T-helper 22 cell (primary cell): ENCODE measurements at places on chromosomes 7 and 10.

- no peak for DNase-seq
Measured at GRCh38 chr10:118278649-118279048, 63.5 kb downstream of the FAM204A start.

GRCh38 chr7:54015251-54015650, 526.9 kb upstream of the VSTM2A start:
- no peak for DNase-seq

DNA sequence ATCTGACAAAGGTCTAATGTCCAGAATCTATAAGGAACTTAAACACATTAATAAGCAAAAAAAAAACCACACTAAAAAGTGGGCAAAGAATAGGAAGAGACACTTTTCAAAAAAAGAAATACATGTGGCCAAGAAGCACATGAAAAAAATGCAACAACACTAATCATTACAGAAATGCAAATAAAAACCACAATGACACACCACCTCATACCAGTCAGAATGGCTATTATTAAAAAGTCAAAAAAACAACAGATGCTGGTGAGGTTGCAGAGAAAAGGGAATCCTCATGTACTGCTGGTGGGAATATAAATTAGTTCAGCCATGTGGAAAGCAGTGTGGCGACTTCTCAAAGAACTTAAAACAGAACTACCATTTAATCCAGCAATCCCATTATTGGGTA, 119.0 kb downstream of the LMBR1 start:
- DNase-seq: no peak

GRCh38 chr7:92133133-92133736, 1.0 kb downstream of the CYP51A1 start:
- DNase-seq: no peak

DNA sequence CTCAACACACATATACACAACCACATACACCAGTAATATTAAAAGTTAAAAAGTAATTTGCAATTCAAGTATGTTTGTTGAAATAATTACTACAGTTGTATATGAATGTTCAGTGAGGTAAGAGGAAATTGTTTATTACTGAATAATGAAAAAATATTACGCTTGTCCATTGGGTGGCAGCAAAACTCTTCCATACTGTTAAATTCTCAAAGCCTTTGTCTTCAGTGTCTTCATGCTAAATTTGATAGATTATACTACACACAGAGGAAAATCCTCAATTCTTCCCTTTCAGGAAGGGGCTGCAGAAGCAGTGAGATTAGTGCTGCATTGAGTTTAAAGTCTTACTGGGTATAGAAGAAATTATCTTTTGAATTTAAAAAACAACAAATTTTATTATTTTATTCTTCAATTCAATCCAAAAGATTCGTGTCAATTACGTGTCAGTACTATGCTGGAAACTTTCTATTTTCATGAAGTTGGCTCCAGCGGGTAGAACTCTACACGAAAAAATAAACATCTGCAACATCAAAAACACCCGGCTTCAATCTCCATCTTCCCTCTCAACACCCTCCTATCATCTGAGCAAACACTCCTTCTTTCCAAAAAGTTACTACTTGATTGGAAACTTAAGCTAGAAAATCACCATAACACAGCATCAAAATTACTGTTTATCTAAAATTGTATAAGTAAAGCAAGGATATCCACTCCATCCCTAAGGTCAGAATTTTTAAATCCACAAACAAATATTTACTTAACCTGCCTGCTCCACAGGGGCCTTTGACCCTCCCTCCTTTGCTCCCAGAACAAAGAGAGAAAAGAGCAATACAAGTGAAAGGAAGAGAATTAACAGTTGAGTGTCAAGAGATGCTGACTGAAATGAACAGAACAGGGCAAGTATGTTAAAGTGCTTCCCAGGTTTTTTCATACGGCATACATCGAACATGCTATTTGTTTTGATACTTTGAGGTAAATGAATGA, 37.0 kb upstream of the TES start:
- no peak for DNase-seq

DNA sequence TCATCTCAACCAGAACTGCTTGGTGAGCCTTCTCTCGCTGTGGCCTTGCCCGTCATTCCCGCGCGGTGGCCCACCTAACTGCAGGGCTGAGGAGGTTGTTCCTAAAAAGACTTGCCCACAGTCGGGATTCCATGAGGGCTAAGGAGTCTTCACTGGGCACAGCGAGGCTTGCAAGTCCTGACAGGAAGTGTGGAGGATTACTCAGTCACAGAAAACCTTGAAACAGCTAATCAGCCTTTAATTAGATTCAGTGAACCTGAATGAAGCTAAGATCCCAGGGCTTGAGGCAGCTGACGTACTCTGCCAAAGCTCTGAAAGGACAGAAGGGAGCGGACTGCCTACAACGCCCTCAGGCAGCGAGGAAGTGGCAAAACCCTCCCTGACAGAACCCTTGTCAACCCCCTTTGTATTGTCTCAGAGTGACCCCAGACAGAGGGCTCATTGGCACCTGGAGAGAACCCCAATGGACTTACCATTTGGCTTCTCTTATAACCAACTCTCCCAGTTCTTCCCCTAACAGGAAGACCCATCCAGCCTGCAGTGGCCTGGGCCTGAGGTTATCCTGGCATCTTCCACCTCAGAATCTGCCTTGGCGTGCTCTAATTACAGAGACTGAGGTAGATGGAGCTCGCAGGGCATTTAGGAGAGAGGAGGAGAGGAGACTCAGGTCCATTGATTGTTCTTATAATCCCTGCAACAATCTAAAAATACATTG, 2.5 kb upstream of the LAMB4 start:
- no peak for DNase-seq

GRCh38 chr7:123705211-123705901, 43.4 kb downstream of the WASL start:
- no peak for DNase-seq

- DNase-seq: no peak
Measured at GRCh38 chr7:35722054-35722849, 27.3 kb upstream of the HERPUD2 start.
